ENCODE measurements at places on chromosomes 11 and 22.
A peak's percentile ranks its signal among the peaks of the same experiment; 100 is the strongest.

DNA sequence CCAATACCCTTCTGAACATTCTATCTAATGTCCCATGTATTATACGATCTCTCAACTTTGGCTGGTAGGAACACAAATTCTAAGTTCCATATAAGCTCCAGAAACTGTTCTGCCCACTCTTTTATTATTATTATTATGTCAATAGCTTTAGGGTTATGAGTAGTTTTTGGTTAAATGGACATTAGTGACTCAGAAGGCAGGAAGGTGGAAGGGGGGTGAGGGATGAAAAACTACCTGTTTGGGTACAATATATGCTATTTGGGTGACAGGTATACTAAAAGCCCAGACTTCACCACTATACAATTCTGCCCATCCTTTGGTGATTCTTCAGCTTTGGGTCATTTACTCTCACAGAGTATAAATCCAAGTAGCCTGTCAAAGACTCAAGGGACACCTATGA is 22.5 kb upstream of the TRIM29 start:
- DNase-seq, result no peak

DNA sequence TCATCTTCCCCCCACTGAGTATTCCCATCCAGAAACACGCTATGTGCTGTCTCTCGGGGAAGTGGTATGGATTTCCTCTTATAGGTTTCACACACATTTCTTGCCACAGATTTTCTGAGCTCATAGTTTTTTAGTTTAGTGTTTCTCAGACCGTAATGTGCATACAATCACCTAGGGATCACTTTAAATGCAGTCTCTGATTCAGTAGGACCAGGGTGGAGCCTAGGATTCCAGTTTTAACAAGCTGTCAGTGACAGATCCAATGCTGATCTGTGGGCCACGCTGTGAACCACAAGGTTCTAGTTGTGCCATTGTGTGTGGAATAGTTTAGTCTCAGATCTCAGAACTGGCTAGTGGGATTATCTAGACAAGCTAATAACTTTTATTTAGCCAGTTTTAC is 23.7 kb upstream of the CXCR5 start:
- no peak for DNase-seq

- DNase-seq, result no peak
These were observed 685.1 kb downstream of the METTL15 start for GRCh38 chr11:28793282-28793738.

DNA sequence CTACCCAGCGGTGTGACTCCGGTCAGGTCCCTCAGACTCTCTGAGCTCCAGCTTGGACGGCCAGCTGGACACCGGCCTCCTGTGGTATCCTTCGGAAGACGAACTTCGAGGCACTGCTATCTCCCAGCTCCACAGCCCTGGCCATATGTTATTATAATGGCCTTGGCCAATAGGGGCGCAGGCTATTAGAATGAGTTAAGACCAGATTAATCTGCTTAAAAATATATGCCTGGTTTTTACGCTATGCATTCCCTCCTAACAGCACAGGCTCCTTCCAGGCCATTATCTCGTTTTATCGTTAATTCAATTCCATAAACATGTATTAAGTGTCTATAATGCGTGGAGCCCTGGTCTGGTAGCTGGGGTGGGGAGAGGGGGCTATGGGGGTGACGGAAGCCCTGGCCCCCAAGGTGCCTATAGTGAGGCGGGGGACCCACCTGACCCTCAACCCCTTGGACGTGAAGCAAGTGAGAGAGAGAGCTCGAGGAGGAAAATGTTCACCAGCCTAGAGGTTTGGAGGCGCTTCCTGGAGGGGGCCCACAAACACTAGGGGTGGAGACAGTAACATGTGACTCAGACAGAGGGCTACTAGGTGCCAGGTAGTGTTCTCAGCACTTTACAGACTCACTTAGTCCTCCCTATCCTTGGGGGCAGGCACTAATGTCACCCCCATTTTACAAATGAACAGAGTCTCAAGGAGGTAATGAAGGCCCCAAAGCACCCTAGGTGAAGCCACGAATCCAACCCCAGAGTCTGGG is 37.5 kb upstream of the TCF20 start:
- DNase-seq, result no peak

DNA sequence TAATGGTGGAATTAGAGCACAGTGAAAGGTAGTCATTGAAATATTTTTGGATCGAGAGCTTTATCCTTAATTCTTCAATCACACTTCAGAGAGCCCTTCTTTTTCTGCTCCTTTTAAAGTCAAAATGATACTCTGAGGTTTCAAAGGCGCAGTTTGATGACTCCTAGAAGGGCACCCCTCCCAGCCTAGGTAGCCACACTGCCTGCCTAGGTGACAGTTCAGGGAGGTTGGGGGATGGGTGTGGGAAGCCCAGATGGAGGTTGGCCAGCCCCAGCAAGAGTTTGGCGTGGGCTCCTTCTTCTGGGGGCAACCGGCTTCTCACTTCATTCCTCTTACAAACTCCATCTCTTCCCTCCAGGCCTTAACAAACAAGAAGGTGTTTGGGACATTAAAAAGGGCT is 28.6 kb upstream of the PHF21A start:
- no peak for DNase-seq

DNA sequence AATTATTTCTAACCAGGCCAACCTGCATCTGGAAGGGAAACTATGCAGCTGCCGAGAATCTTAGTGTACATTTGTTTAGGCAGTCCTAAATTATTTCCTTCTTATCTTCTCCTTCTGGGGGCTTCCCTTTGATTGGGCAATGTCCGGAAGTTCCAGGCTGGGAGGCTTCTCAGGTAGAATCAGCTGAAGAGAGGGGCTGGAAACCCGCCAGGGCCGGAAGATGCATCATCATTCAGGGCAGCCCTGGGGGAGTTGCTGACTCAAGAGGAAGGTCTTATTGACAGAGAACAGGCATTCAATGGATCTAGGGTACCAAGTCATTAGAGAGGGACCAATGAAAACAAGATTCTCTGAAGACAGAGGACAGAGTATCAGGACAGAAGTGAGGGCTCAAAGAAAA is 150.7 kb downstream of the BLID start:
- DNase-seq, result no peak

GRCh38 chr11:103947546-103947919 is 88.9 kb upstream of the DDI1 start:
- DNase-seq, result peak; percentile 17

- DNase-seq, result no peak
These were observed 34.6 kb downstream of the DKK3 start for GRCh38 chr11:11973866-11974265.

DNA sequence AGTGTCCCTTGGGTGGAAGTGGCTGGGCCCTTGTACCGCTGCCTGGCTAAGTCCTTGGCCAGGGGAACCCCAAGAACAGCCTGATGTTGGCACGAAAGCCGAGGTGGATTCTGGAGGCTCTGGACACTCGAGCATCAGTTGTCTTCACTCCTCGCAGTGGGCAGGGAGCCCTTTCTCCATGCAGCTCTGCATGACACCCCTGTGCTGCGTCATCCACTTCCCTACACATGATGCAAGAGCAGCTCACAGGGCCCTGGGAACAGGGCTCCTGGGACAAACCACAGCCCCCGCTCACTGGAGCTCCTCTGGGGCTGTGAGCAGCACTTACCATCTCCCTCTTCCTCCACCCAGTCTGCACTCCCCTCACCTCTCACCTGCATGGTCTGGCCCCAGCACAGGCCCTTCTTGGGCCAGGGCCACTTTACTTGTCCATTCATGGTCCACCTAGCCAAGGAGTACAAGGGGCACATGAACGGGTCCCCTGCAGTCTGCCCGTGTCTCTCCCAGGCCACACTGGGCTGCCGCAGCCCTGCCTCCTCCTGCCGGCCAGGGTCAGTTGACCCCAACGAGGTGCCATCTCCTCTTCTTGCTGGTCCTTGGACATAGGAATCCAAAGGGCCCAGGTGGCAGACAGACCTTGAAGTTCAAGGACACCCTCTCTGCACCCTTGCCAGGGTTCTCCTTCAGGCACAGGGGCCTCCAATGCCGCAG is 66.5 kb downstream of the IGF2 start:
- DNase-seq, result no peak

DNA sequence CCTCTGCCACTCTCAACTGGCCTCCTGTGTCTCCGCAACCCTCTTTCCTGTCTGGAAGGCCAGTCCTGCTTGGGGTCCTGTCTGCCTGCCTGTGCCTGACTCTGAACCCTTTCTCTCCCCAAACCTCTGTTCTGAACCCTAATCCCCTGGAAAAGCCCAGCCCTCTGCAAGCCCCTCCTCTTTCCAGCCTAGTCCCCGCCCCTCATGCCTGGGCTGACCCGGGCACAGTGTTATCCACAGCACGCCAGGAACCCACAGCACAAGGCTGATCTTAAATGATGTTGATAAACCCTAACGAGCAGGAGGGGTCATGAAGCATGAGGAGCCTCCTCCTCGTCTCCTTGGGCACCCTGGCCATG is at the start of gene IFITM10:
IFITM10 (minus strand) TSS at position 115 of the 359 bp plus-strand sequence. CDS start 153 bp downstream, outside the sequence.
- DNase-seq, result no peak

- peak; percentile 18 for DNase-seq
These were observed 416.5 kb upstream of the DDI1 start for GRCh38 chr11:103619938-103620337.

GRCh38 chr22:19629720-19630419 is 84.4 kb upstream of the SEPTIN5 start:
- peak; percentile 37 for DNase-seq

- DNase-seq, result peak; percentile 45
These were observed 157.0 kb upstream of the TIMP3 start for GRCh38 chr22:32644252-32645100.

DNA sequence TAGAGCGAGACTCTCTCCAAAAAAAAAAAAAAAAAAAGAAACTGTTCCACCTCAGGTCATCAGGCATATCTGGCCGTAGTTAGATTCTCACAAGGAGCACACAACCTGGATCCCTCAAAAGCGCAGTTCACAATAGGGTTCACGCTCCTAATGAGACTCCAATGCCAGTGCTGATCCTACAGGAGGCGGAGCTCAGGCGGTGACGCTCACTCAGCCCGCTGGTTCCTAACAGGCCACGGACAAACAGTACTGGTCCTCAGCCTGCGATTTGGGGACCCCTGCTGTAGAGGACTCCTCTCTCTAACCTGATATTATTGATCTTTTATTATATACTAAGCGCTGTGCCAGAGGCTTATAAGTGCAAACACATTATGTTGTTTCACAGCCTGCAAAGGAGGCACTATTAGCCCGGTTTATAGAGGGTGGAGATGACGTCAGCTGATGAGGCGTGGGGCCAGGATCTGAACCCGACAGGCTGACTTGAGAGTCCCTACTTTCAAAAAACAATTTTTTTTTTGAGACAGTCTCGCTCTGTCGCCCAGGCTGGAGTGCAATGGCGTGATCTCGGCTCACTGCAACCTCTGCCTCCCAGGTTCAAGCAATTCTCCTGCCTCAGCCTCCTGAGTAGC is 4.9 kb upstream of the MAFF start:
- DNase-seq, result no peak

GRCh38 chr11:63855975-63856374 is 17.1 kb downstream of the MARK2 start:
- DNase-seq, result no peak

DNA sequence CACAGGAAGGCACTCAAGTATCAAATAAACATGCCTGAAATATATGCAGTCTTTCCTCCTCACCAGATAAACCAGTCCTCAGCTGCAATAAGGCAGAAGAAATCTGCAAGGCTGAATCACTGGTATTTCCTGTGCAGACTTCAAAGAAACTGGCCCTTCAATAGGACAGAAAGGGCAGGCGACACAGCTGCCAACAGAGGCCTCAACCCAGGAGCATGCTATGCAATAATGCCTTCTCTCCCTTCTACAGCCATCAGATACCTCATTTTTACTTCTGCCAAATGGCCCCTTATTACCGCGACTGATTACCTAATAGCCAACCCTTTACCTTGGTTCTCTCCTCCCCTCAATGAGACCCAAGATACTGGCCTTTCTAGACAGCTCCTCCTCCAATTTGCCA is 8.0 kb downstream of the NUMA1 start:
- DNase-seq, result peak; percentile 30

DNA sequence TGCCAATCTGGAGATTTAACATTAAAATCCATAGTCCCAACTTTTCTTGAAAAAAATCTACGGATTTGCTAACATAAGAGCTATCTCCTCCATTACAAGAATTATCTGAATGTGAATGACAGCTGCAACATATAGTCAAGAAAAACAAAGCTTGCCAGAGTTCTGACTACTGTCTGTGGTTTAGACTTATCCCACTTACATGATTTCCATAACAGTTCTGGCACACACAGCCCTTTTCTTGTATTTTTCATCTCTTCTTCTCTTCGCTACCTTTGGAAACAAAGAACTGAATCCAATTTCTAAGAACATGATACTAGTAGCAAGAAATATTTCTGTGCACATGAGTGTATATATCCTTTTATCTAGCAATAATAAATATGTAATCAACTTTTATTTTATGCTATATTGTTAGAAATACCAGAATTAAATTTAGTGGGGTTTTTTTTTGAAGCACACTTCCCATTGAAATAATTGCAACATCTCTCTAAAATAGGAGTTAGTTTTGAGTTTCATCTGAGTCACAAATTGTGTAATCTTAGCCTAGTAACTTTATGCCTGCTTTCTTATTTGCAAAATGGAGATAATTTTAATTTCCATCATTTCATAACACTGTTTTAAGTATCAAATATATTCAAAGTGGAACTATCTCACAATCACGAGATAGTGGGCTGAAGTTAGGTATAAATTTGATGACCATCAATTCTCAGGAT is 1217.6 kb downstream of the JRKL start:
- no peak for DNase-seq

GRCh38 chr11:727859-728748 is 19.2 kb upstream of the TALDO1 start:
- DNase-seq, result no peak

DNA sequence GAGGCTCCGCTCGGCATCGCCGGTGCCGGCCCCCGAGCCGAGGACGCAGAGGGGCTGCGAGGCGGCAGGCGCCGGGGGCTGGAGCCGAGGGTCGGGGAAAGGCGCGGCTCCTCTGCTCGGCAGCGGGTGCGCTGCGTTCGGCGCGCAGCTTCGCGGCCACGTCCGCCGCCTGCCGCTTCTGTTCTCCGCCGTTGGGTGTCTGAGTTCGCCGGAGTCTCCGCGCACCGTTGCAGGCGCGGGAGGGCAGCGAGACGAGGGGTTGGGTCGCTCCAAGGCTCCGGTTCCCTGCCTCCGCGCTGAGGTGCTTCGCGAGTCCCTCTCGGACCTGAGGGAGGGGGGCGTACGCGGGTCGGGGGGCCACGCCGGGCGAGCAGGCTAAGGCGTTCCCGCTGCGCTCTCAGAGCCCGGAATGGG is 347 bp downstream of the MN1 start:
- no peak for DNase-seq

- no peak for DNase-seq
These were observed 282.5 kb downstream of the CTTN start for GRCh38 chr11:70680781-70681281.

GRCh38 chr11:122313581-122313980 is 197.6 kb upstream of the BLID start:
- DNase-seq, result no peak
